ENCODE measurements at places on chromosomes 6 and 20.

GRCh38 chr20:19096843-19097242 lies 115.6 kb upstream of the SLC24A3 start:
- DNase-seq = no peak

DNA sequence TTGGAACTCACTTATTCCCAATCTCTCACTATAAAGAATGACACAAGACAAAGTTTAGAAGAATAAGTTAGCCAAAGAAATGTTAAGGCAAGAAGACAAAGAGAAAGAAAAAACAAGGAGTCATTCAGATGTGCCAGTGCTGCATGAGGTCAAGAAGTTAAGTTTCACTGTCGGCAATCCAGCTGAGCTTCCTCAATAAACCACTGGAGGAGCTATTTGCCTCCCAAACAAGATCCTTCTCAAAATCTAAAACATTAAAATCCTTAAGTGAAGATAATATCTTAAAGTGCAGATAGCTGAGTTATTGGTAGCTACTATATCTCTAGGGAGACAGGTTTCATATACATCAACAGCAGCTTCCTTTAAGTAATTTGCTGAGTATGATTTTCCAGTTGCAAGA lies 512.3 kb downstream of the HDGFL1 start:
- DNase-seq = no peak

- DNase-seq = no peak
These were observed 39.6 kb upstream of the SHLD1 start for GRCh38 chr20:5710551-5710950.

- no peak for DNase-seq
These were observed 92.4 kb downstream of the DST start for GRCh38 chr6:56550301-56550700.

GRCh38 chr6:19394687-19395086 lies 442.5 kb upstream of the ID4 start:
- no peak for DNase-seq

DNA sequence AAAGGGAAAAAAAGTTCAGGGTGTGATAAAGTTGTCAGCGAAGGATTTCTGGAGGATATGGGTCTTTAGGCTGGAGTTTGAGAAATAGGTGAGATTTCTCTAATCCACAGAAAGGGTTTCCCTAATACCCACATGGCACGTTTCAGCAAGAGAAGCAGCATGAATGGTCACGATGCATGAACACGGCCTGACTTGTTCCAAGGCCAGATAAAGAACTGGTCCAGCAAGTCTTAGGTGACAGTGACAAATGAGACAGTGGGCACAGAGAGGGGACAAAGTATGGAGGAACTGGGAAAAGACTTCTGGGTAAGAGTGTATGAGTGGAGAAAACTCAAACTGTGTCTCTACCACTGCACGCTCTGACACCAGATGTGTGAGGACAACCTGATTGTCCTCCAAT lies 262.0 kb upstream of the FOXQ1 start:
- no peak for DNase-seq

DNA sequence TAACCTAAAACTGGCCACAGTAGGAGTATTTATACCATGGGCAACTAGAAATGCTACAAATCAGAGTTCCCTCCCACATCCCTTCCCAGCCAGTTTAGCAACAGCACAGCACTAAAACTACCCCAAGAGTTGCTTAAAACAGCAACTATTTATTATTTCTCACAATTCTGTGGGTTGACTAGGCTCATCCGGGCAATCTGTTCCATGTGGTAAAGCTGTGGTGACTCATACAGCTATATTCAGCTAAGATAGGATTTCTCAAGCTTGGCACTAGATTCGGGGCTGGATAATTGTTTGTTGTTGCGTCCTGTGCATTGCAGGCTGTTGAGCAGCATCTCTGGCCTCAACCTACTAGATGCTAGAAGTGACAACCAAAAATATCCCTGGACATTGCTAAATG lies 8.6 kb upstream of the HECA start:
- no peak for DNase-seq

- DNase-seq = no peak
These were observed 77.1 kb downstream of the LMBRD1 start for GRCh38 chr6:69719602-69720193.

DNA sequence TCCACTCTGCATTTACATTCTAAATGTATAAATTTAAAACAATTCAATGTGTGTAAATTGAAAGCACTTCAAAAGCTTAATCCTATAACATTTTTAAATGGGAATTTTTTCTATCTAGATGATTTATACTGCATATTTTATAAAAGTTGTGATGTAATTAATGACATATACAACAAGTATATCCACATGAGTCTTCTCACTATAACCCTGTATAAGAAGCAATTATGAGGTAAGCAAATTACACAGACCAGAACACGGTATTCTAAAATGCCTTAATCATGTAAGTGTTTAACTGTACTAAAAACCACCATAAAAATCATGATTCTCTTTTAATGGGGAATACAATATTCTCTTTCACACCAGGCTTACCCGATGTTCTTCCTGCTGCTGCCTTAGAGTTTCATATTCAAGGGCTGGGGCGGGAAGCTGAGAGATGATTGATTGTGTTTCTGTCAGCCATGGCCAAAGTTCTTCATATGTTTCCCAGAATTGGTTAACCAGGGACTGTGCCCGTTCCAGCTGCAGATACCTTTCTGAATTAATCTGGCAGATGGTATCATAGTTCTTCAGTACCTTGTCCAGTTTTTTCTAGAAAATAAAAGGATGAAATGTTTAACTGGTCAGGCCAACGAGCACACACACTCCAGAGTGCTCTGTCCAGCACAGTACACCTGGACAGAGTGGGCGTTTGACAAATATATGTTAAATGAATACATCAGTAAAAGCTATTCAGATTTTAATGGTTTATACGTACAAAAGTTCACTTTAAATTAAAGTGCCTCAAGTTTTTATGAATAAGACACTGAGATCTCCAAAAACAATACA lies 127.4 kb downstream of the DST start:
- DNase-seq = no peak

- DNase-seq = no peak
These were observed 54.9 kb downstream of the RSPO3 start for GRCh38 chr6:127173156-127173940.

DNA sequence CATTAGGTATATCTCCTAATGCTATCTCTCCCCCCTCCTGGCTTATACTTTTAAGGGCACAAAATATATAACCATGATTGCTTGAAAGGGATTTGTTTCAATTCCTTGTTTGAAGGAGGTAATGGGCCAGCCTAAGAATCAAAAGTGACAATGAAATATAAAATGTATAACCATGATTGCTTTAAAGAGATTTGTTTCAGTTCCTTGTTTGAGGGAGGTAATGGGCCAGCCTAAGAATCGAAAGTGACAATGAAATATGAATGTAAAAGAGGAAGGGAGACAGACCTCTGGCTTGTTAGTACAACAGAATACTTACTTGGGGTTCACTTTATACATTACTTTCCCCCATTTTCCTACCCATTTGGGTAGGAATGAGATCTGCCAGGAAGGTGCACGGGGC lies 55.5 kb downstream of the FOXC1 start:
- no peak for DNase-seq

DNA sequence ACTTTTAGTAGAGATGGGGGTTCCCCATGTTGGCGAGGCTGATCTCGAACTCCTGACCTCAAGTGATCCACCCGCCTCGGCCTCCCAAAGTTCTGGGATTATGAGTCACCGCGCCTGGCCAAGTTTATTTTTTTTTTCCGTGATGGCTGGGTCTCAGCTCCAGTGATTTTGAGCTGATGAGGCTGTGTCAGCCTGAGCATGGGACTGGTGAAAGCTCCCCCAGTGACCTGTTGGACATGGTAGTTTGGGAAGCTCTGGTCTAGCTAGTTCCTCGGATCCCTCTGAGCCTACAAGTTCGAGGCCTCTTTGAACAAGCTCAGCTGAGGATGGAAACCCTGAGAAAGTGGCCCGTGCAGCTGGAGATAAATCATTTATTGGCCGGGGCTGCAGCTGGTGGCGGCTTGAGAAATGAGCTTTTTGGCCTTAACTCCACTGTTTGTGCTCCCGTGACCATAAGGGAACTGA lies 126.8 kb downstream of the SNX5 start:
- no peak for DNase-seq

GRCh38 chr20:46100988-46101387 lies 11.2 kb upstream of the NCOA5 start:
- DNase-seq = no peak

DNA sequence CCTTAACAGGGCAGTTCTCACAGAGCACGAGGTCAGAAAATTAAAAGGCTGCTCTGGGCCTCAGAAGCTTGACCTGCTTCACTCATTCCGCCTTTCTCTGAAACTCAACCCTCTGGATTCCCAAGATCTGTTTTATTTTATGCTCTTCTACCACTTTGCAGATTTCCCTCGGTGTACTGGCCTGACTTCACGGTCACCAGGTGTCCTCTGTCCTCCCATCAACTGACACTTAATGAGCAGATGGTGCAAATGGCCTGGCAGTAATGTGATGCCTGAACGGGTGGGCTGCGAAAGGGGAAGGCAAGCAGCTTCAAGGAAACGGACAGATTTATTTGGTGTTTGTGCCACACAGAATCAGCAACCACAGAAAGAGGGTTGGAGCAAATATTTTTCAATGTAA lies 169.7 kb upstream of the TFAP2D start:
- no peak for DNase-seq

- DNase-seq = no peak
These were observed 473.4 kb downstream of the BTBD3 start for GRCh38 chr20:12391099-12391498.

- DNase-seq = no peak
These were observed 3.0 kb downstream of the ADGRF4 start for GRCh38 chr6:47701363-47701762.

DNA sequence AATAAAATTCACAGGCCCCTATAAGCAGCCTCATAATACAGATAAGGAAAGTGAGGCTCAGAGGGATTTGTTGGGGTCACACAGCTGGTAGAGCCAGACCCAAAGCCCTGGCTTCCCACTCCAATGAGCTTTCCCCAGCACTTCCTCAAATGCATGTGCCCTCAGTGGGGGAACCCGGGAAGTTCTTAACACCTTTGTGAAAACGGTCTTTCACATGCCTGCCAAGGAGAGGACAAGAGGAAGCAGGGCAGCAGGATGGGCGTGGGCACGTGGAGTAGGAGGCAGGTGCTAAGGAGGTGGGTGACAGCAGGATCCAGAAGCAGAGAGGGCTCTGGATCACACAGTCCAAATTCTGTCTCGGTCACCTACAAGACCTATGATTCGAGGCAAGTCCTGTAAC lies 598 bp downstream of the PI16 start:
- DNase-seq = no peak

GRCh38 chr6:1662534-1662933 lies 52.8 kb downstream of the FOXC1 start:
- no peak for DNase-seq

GRCh38 chr6:166633732-166634535 lies 6.9 kb upstream of the RPS6KA2 start:
- DNase-seq = no peak

DNA sequence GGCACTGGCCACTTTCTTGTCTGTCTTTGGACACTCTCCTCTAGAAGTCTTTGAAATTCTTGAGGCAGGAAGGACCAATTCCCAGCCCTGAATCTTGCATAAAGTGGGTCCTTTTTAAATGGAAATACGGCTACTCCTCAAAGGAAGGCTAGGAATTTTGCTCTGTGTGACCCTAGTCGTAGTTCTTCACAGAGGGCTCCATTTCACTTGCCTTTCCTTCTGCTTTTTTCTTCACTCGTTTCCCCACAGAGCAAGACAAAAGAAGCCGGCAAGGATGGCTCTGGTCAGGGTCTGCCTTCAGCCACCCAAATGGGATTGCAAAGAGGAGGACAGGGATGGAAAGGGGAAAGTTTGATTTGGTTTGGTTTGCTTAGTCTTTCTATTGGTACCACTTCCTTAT lies 25.8 kb downstream of the HLA-E start:
- no peak for DNase-seq

- no peak for DNase-seq
These were observed 2.4 kb upstream of the EFHC1 start for GRCh38 chr6:52417675-52418111.

GRCh38 chr20:35238735-35239134 lies 12.2 kb downstream of the MMP24 start:
- no peak for DNase-seq

DNA sequence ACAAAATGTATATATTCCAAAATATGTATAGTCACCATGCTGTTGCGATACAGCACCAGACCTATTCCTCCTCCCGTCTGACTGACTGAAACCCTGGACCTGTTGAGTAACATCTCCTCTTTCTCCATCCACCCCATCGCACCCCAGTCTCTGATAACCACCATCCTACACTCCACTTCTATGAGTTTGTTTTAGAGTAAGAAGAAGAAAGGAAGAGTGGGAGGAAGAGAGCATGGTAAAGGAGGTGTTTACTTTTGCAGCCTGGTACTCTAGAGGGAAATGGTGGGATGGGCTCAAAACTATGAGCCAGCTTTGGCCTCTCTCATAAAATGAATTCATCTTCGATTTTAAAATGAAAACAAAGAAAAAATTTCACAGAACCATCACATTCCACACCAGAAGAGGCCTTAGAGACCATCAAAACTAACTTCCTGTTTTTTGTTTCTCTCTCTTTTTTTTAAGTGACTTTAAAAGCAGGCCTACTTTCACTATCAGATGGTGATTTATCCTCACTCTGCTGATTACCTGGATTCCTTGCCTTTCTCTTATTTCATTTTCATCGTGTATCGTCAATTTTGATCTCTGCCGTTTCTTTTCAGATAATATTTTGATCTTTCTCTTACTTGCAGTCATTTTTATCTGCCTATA lies 16.8 kb upstream of the FUCA2 start:
- DNase-seq = no peak

DNA sequence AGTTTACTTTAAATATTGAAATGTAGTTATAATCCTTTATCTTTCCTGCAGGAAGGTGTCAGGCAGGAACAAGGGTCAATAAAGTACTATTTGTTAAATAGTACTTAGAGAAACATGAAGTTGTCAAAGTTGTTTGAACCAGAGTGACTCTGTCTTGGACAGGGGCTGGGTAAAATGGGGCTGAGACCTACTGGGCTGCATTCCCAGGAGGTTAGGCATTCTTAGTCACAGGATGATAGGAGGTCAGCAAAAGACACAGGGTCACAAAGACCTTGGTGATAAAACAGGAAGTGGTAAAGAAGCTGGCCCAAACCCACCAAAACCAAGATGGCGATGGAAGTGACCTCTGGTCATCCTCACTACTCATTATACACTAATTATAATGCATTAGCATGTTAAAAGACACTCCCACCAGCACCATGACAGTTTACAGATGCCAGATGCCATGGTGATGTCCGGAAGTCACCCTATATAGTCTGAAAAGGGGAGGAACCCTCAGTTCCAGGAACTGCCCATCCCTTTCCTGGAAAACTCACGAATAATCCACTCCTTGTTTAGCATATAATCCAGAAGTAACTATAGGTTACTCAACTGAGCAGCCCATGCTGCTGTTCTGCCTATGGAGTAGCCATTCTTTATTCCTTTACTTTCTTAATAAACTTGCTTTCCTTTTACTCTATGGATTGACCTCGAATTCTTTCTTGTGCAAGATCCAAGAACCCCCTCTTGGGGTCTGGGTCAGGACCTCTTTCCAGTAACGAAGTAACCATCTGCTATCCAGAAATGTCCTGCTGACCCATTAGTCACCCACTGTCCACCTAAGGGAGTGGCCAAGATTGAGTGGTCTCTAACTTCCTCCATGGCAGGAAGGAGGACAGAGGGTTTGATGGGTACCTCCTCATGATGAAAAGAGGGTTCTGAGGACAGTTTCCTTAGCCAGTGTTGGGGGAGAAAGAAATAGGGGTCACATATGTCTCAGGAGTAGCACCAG lies 19.6 kb downstream of the SLC22A2 start:
- no peak for DNase-seq
